ENCODE measurements at places on chromosomes 5 and 9.

DNA sequence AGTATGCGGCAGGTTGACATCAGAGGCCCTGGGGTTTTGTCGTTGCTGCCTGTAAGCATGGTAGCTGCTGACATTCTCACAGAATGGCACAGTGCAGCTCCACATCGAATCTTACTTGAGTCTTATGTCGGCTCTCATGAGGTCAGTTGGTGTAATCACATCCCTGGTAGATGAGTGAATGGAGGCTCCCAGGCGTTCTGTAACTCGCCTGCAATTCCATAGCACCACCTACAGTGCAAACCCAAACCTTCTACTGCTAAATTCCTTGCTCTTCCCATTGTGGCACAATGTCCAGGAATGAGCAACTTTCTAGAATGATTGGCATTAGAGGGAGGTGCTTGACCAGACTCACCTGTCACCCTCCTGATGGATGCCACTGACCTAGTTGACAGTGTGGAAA is 578.4 kb downstream of the CCDC171 start:
- no peak for DNase-seq

GRCh38 chr5:34455098-34455497 is 201.0 kb upstream of the RAI14 start:
- DNase-seq: no peak

GRCh38 chr9:14133394-14133793 is 180.5 kb downstream of the NFIB start:
- no peak for DNase-seq

GRCh38 chr5:31066655-31067328 is 126.7 kb upstream of the CDH6 start:
- no peak for DNase-seq

DNA sequence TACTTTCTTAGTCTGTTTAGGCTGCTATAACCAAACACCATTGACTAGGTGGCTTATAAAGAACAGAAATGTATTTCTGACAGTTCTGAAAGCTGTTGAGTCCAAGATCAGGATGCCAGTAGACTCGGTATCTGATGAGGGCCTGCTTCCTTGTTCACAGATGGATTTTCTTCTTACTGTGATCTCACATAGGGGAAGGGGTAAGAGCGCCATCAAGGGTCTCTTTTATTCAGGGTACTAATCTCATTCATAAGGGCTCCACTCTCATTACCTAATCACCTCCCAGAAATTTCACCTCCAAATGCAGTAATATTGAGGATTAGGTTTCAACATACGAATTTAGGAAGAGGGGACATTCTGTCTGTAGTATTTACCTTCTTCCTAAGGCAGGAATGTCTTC is 384.0 kb upstream of the DMAC1 start:
- DNase-seq: no peak

DNA sequence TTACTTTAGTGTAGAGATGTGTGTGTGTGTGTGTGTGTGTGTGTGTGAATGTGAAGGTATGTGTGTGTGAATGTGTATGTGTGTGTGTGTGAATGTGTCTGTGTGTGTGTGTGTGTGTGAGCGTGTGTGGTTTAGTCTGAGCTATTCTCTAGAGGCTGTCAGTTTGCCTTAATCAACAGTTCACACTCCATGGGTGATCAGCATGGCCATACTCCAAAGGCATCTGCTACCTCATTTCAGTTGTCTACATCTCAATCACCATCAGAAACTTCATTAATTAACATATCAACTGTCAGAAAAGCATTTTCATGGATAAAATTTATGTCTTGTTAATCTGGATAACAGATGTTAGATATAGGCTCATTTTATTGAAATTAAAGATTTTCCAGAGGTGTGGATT is 103.1 kb upstream of the PTPN3 start:
- no peak for DNase-seq

GRCh38 chr5:36720688-36721087 is 114.3 kb downstream of the SLC1A3 start:
- DNase-seq: no peak

DNA sequence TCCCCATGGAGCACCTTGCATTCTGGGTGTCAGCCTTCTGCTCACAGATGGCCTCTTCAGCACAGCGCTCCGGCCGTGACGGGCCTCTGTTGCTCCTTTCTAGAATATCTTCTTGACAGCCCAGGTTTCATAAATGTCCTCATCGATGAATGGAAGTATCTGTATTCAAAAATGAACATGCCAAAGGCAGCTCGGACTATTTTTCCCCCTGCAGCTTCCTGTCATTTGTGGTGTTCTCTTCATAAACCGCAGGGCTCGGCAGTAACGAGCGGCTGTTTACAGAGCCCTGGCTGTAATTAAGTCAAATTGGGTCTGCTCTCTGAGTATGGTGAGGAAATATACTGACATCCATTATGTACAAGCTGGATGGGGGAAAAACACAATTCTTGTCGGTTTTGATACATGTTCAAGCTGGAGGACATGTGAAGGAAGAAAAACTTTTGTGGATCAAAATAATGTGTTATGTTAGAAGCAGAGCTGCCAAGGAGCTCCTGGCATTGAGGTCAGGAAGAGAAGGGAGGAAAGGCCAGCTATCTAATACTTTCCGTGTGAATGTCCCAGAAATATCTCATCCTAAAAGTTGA is 154.1 kb upstream of the CD180 start:
- DNase-seq: no peak

- no peak for DNase-seq
These were observed 99.3 kb upstream of the LHFPL2 start for GRCh38 chr5:78747705-78748359.

DNA sequence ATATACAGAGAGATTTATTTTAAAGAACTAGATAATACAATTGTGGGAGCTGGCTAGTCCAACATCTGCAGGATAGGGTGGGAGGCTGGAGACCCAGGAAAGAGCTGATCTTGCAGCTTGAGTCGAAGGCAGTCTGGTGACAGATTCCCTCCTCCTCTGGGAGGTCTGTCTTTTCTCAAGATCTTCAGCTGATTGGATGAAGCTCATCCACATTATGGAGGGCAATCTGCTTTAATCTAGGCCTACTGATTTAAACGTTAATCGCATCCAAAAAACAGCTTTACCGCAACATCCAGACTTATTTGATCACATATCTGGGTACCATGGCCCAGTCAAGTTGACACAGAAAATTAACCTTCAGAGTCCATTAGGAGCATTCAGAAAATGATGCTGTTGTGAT is 168.1 kb downstream of the ATPSCKMT start:
- DNase-seq: no peak

GRCh38 chr5:180519098-180519497 is 24.9 kb downstream of the CNOT6 start:
- no peak for DNase-seq

DNA sequence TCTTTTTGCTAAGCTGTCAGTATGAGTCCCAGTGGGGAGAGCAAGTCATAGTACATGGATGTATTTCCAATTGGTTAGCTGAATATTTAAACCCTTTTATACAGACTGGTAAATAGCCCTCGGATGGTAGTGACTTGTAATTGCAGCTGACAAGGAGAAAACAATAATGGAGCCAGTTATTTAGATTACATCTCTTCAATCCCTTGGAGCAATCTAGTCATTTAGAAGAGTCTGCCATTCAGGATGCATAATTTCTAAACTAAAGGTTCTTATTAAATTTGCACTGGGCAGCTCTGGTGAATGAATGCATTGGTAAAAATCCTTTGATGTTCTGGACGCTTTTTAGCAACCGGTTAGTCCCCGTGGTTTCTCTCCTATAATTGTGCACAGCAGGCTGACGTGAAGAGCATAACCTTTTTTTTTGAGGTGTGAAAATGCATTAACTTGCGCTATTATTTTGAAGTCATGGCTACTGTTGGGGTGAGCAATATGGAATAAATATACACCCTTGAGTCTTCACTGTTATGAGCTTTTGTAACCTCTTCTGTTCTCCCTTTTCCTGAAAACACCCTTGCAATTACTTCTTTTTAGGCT is 158.6 kb upstream of the CD180 start:
- no peak for DNase-seq

GRCh38 chr9:18068900-18069299 is 405.1 kb upstream of the ADAMTSL1 start:
- DNase-seq: no peak

- no peak for DNase-seq
These were observed 140.6 kb upstream of the LIFR start for GRCh38 chr5:38697013-38697412.
